ENCODE measurements at places on chromosomes 3 and 15.

DNA sequence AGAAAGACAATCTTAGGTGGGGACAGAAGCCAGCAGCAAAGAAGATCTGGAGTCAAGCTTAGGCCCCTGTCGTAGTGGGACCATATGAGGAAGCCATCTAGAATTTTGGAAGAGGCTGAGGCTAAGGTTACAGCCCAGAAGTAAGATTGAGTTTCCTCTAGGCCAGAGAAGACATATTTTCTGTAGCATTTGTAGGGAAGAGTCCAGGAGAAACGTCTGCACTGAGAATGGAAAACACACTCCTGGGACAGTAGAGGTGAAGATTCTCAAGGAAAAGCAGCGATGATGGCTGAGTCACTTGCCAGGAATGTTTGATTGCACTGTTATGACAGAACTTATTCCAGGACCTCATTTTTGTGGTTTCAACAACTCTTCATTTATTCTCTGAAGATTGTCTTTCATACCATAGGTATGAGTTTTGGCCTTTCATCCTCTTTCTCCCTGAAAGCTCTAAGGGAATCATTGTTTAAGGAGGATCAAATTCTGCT lies 107.2 kb downstream of the GTPBP8 start:
- DNase-seq, result no peak

- no peak for DNase-seq
These were observed 148.6 kb downstream of the SST start for GRCh38 chr3:187521546-187521945.

- no peak for DNase-seq
These were observed 30.0 kb upstream of the CACNA1D start for GRCh38 chr3:53464424-53464823.

DNA sequence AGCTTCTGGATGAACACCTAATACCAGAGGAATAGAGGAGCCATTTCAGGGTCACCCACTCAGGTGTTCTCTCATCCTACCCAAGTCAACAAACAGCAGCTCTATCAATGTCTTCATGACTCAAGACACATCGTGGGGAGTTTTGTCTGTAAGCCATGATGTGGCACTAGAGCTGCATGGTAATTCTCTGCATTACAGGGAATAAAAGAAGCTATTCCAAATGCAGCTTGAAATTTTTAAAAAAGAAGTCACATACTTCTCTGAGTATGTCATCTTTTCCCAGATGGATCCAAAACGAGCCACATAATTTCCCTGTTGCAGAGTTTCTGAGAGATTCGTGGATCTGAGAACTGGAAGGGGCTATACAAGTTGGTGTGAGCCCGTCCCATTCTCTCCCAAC lies 6.1 kb upstream of the THSD4 start:
- no peak for DNase-seq

DNA sequence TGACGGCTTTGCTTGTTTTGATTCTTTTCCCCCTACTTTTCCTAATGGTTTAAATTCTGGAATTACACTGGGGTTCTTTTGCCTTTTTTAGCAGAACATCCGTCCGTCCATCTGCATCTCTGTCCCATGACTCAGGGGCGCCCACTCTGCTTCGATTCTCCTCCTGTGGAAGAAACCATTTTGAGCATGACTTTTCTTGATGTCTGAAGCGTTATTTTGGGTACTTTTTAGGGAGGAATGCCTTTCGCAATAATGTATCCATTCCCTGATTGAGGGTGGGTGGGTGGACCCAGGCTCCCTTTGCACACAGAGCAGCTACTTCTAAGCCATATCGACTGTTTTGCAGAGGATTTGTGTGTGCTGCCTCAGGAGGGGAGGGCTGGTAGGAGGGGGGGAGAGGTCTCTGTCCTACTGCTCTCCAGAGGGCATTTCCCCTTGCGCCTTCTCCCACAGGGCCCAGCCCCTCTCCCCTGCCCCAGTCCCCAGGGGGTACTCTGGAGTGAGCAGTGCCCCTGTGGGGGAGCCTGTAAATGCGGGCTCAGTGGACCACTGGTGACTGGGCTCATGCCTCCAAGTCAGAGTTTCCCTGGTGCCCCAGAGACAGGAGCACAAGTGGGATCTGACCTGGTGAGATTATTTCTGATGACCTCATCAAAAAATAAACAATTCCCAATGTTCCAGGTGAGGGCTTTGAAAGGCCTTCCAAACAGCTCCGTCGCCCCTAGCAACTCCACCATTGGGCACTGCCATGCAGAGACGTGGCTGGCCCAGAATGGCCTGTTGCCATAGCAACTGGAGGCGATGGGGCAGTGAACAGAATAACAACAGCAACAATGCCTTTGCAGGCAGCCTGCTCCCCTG lies 19.5 kb upstream of the BSN start:
- DNase-seq, result no peak

GRCh38 chr3:136752172-136752421 lies at the start of gene STAG1:
STAG1 (minus strand) TSS chr3:136752378; CDS start chr3:136630898, 121,480 bp downstream.
- DNase-seq, result no peak

DNA sequence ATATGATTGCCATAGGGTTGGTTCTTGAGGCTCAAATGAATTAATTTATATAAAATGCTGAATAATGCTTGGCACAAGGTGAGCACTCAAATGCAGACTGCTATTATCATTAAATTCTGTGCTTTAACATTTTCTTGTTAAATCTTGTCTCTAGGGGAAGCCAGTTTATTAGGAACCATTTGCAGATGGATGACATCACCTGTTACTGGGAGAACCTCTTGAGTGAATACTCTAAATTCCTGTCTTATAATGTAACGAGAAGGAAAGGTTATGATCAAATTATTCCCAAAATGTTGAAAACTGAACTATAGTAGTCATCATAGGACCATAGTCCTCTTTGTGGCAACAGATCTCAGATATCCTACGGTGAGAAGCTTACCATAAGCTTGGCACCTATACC lies 6.2 kb upstream of the TIMMDC1 start:
- no peak for DNase-seq

DNA sequence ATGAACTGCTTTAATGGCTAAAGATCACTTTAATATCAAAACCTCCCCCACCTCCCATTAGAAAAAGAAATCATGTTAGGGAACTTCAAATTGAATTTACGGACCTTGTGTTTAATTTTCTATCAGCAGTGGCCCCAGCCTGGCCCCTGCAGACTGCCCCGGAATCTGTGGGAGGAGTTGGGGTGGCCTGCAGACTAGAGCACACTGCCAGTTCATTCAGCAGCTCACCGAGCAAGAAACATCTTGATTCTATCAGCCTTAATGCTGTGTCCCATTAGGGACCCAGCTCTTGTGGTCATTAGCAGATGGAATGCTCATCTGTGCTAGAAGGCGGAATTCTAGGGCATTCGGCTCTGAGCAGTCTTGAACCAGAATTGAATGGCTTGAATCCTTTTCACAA lies 54.2 kb downstream of the FLNB start:
- no peak for DNase-seq

DNA sequence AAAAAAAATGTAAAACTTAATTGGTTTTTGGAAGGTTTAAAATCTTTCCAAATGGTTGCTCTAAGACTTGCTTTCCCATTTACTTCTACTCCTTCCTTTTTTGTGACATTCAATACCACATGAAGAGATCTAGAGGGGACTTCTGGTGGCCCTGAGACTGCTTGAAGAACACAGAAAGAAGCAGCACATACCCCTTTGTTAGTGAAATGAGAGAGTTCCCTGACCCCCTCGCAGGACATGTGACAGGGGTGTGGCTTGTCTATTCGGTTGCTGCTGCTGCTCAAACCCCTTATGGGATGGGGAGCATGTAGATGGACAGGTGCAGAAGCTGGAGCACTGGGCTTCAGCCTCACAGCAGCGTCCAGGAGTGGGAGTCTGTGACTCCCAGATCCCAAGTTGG lies 71.0 kb downstream of the ZMAT3 start:
- DNase-seq, result no peak

GRCh38 chr3:10023587-10024310 lies 2.5 kb upstream of the FANCD2 start:
- no peak for DNase-seq

- DNase-seq, result no peak
These were observed 68.9 kb downstream of the DUT start for GRCh38 chr15:48400086-48400485.

DNA sequence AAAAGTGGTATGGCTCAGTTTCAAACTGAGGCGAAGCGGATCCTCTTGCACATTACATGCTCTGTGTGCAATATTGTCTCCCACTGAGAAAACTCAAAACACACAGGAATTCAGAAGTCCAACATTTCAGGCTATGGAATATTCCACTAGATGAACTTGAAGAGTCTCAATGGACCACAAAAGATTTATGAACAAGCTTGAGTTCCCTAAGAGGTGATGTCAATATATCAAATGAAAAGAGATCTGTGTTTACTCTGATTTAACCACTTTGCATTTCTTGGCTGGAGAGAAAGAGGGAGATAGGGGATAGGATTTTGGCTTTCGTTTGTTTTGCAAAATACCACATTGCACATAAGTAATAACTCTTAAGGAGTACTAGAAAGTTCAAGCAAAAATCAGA lies 20.3 kb downstream of the PDZRN3 start:
- no peak for DNase-seq

DNA sequence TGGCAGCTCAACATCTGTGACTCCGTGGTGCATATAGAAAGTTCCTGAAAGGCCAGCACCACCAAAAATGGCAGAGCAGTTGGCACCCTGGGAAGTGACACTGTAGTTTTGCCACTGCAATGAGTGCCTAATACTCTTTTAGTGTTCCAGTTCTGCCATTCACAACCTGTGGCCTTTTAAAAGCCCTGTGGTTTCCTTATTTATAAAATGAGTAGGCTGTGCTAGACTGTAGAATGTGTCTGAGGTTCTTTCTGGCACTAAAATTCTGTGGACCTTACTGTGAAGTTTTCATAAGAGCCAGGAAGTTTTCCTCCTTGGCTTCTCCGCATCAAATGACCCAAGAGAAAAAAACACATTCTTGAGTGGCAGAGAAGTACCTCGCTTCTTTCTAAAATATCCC lies 74.1 kb downstream of the MME start:
- DNase-seq, result no peak

DNA sequence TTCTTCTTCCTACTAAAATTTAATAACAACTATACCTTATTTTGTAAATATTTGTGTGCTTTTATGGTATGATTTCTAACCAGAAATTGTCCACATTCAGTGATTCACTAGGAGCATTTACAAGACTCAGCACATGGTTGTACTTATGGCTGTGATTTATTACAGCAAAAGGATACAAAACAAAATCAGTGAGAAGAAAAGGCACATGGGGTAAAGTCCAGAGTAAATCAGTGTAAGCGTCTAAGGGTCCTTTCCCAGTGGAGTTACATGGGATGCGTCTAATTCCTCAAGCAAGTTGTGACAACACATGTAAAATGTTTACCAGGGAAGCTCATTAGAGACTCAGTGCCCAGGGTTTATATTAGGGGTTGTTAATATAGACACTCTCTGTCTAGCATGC lies 31.1 kb downstream of the RNF13 start:
- no peak for DNase-seq

- no peak for DNase-seq
These were observed 114.7 kb upstream of the SLC24A5 start for GRCh38 chr15:48006031-48006511.

GRCh38 chr3:53239800-53240199 lies 16.0 kb downstream of the TKT start:
- no peak for DNase-seq

DNA sequence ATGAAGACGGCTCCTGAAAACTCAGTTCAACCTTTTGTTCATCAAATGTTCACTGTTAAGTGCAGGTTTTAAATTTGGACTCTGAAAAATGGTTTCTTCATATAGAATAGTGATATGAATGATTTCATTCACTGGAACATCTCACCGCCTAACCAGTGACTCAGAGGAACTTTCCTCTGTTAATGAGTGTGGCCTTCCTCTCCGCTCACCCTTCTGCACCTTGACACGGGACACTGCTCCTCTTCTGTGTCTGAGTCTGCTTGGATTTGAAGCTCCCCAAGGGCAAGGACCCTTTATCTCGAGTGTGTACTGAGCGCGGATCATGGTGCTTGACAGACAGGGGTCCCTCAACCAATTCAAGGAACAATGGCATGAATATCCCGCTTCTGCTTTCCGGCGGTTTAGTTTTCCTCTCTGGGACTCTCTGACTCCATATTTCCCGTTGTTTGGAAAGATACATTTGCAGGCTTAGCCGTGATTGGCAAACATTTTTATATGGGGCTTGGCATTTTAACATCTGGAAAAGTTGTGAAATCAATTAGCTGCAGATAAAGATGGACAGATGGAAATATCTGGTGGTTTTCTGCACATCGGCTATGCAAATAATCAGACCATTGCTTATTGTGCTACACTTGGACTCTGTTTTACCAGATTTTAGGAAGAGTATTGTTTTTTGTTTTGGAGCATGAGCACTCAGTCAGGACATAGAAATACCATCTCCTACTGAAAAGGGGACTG lies 20.9 kb downstream of the KBTBD8 start:
- DNase-seq, result no peak

DNA sequence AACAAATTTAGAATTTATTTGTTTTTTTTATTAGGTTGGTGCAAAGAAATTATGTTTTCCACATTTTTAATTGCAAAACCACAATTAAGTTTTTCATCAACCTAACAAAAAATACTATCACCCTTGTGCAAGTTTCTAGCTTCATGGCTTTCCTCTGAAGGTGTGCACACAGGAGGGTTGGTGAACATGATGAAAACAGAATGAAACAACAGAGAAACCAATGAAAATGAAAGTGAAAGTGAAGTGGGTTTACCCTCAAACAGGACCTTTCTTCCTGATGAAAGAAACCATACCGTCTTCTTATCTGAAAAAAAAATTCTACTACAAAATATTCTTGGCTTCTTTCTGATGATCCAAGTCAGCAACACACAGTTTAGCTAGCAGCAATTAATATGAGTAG lies 71.9 kb upstream of the FEZF2 start:
- no peak for DNase-seq

GRCh38 chr3:161443921-161444693 lies 52.5 kb upstream of the OTOL1 start:
- no peak for DNase-seq

GRCh38 chr15:99050328-99050980 lies 42.9 kb upstream of the PGPEP1L start:
- no peak for DNase-seq

DNA sequence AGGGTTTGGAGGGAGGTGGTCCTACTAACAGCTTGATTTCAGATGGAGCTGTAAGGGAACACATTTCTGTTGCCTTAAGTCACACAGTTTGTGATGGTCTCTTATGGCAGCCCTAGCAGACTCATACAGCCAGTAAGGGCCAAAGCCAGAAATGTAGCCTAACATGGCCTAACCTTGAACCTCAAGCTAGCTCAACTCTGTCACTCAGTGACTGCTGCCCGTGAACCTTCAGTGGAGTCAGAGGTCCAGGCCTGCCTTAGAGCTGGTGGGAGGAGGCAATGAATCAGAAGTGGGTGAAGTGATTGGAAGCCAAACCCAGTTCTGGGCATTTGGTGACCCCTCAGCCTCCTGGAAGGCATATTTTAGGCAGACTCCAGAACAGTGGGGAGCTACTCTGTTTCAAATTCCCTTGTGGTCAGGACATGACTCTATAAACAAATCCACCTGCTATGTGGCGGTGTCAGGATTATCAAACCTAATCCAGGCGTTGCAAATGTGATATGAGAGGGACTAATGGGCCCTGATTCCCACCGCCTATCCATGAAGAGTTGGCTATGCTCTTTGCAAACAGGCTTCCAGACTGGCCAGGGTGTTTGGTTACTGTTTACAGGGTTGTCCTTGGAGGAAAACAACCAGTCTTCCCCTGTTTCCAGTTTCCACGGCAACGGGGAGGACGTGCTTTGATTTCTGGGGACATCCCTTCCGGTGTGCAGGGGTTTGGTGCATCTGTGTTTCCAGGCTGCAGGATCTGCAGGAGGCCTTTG lies 105.9 kb upstream of the AGBL1 start:
- DNase-seq, result no peak
